ENCODE measurements at places on chromosomes 13 and 19.
A peak's percentile ranks its signal among the peaks of the same experiment; 100 is the strongest.

GRCh38 chr19:9818734-9819595, at the start of gene FBXL12:
Gene FBXL12 (minus strand): TSS chr19:9819079. CDS start chr19:9818813, 266 bp downstream.
- DNase-seq = peak; percentile 100

- no peak for DNase-seq
Observed at GRCh38 chr19:49844138-49845095, 6.5 kb upstream of the PTOV1 start.

DNA sequence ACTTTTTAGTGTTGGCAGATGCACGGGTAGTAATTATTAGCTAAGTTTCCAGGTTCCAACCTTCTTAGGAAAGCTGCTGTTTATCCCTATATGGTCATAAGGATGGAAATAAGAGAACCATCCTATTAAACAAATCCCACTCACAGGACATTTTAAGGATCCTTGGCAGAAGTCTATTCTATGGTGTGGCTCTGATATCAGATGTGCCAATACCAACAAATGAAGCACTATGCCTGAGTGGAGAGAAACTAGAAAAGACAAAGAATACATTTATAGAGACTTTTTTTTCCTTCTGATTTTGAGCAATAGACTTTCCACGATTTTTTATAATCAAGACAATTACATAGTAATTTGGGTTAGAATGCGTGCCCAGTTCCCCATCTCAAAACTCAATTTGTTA, 12.6 kb downstream of the PCDH17 start:
- DNase-seq = no peak

GRCh38 chr13:65594298-65594781, 1635.8 kb downstream of the PCDH9 start:
- no peak for DNase-seq

DNA sequence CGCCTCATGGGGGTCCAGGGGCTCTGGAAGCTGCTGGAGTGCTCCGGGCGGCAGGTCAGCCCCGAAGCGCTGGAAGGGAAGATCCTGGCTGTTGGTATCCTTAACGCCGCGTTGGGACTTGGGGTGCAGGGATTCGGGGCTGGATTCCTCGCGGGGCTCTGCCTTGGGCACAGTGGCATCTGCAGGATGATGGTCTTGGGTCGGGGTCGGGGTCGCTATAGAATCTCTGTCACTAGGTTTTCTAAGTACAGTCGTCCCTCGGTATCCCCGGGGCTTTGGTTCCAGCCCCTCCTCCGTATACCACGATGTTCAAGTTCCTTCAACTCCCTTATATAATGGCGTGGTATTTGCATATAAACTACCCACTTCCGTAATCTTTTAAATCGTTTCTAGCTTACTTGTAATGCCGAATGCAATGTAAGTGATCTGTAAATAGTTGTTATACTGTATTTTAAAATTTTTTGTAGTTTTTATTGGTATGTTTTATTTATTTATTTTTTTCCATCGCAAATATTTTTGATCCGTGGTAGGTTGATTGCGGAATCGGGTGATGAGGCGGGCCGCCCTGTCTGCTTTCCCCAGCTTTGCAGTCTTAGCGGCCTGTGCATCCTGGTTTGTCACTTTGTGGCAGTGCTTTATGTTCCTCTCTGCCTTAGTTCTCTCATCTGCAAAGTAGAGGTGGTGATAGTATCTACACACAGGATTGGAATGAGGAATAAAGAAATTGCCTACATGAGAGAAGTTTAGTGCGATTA, 606 bp downstream of the ERCC5 start:
- peak; percentile 67 for DNase-seq

GRCh38 chr19:19615086-19615485, 3.4 kb downstream of the PBX4 start:
- DNase-seq = no peak

GRCh38 chr13:20178156-20178555, 14.6 kb downstream of the GJB2 start:
- DNase-seq = no peak

GRCh38 chr13:95195146-95195545, 106.1 kb downstream of the ABCC4 start:
- no peak for DNase-seq

DNA sequence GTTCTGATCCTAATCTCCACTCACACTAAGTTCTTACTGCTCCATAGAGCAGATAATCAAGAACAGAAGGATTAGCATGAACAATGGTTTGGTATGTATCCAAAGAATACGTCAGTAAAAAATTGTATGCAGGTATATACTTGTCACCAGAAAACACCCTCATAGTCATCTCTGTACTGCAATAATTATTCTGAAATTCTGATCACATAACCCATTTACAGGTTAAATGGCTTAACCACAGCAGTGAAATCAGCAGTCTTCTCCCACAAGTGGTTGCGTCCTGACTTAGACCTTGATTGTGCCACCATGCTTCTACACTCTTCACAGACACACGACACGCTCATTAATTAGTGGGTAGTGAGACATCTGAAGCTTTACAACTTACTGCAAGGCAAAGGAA, 50.9 kb downstream of the LNX2 start:
- DNase-seq = no peak

DNA sequence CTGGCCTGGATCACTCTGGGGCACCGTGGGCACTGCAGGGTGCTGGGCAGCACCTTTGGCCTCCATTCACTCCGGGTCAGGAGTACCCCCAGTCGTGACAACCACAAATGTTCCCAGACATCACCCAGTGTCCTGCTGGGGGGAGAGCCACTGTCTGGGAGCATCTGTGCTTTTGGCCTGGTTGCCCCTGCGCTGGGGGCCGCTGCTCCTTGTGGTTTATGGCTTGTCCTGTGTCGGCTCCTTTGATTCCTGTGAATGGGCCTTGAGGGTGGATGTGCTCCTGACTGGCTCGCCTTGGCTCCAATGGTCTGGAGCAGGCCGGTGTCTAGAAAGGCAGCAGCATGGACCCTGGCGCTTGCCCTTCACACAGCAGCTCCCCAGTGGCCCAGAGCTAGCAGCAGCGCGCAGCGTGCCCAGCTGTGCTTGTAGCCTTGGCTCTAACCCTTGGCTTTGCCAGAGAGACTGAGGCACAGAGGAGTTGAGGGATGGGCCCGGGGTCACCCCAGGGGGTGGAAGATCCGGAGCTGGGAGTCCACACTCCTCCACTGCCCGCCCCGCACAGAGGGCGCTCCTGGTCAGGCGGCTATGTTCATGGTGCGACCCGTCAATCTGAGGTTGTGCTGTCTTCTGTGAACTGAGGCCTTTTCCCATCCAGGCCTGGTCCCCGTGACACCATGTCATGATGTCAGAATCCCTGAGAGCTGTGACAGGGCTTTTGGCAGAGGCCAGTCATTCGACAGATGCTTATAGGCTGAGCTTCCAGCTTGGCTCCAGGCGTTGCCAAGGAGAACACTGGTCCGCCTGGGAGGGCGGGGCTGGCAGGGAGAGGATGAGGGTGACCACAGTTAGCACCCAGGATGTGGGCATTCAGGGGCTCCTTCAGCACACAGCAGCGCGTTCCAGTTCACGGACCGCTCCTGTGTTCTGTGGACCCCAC, 4.1 kb downstream of the DAZAP1 start:
- DNase-seq = peak; percentile 57

DNA sequence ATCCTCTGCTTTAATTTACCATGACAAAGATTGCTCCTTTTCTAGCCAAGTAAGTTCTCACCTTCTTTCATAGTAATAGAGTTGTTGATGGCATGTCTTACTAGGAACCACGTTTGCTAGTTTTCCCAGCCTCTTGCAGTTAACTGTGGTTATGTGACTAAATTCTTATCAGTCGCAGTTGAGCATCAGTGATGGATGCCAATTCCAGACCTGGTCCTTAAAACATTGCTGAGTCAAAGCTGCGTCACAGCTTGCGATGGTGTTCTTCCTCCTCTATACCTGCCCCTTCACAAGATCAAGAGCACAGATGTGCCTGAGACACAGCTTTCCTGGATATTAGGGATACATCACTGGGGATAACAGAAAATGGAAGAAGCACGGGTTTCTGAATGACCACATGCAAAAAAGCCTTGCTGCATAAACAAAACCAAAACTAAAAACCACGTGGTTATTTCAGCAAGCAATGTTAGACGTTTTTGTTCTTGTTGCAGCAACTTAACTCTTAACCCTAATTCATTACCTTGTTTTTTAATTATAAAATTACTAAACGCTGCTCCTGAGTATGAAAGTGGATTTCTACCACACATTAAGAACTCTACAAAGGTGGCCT, 97.6 kb upstream of the DACH1 start:
- no peak for DNase-seq

DNA sequence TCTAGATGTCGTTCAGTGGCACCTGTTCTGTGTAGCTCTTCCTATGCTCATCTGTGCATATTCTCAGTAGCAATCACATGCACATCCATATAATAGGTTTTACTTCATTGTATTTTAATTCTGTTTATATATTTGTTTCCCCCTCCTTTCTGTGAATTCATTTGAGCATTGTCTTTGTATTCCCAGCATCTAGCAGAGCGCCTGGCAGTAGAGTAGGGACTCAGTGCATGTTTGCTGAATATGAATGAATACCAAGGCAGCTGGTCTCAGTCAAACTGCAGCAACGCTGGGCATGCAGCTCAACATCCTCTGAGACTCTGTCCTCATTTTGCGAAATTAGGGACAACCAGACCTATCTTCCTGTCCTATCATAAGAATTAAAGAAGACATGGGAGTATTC, 330.1 kb downstream of the SPRY2 start:
- DNase-seq = no peak

DNA sequence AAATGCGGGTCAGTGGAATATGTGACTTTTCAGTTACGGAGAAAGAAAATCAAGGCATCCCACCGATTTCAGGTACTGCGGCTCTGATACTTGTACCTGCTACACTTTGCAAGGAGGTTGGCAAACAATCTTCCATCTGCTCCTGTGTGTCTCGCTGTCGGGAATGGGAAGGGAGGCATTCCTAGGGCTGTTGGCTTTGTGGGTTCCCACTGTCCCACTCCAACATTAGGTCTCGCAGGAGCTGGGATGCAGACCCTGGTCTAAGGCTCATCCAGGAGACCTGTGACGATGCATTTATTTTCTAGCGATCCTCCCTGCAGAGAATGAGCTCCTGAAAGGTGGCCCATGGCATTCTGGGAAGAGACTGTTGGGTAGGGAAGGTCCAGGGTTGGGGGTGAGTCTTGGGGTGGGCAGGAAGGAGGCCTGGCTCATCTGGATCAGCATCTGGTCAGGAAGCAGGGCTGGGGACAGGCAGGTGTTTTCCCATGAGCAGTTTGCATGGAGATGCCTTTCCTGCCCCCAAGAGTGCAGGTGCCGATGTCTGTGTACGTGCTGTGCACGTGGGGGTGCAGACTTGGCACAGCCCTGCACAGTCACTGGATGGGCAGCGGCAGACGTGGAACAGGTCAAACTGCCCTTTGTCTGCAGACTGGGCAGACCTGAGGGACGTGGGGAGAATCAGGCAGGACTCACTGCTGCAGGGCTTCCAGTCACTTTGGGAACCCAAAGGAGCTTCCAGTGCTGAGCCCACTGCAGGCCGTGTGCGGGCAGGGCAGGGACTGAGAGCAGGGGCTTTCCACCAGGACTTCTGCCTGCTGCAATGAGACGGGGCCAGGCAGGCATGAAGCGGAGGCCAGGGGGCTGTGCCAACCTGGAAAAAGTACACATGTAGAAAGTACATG, 152.4 kb downstream of the TEX29 start:
- no peak for DNase-seq

GRCh38 chr19:53639471-53639870, 7.7 kb downstream of the DPRX start:
- DNase-seq = no peak
